ENCODE measurements at places on chromosomes 5 and 9.
A peak's percentile ranks its signal among the peaks of the same experiment; 100 is the strongest.

DNA sequence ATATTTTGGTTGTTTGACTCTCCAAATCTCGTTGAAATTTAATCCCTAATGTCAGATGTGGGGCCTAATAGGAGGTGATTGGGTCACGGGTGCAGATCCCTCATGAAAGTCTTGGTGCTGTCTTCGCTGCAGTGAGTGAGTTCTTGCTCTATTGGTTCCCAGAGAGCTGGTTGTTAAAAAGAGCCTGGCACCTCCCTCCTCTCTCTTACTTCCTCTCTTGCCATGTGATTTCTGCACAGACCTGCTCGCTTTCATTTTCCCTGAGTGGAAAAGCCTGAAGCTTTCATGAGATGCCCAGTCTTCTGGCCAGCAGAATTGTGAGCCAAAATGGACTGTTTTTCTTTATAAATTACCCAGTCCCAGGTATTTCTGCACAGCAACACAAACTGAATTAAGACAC, 221.6 kb downstream of the MAT2B start:
- DNase-seq = no peak

- no peak for DNase-seq
Observed at GRCh38 chr5:107513337-107514085, 157.2 kb downstream of the EFNA5 start.

GRCh38 chr9:99867536-99867935, 38.9 kb upstream of the STX17 start:
- DNase-seq = no peak

DNA sequence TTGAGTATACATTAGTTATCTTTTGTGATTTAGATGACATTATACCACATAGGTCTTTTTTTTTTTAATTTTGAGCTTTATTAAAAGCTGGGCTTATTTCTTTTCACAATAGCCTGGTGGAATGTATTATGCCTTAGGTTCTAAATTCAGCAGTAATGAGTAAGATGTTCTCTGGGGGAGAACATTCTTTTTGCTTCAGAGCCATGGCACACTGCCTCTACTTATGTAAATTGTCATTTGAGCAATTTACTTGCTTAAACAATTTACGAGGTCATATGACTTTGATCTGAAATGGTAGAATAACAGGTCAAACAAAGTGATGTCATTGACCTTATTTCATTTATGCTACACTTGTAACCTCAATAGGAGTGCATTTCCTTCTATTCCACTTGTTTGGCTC, 154.2 kb downstream of the FOCAD start:
- DNase-seq = no peak

- DNase-seq = no peak
Observed at GRCh38 chr5:126519637-126520592, 75.1 kb downstream of the ALDH7A1 start.

DNA sequence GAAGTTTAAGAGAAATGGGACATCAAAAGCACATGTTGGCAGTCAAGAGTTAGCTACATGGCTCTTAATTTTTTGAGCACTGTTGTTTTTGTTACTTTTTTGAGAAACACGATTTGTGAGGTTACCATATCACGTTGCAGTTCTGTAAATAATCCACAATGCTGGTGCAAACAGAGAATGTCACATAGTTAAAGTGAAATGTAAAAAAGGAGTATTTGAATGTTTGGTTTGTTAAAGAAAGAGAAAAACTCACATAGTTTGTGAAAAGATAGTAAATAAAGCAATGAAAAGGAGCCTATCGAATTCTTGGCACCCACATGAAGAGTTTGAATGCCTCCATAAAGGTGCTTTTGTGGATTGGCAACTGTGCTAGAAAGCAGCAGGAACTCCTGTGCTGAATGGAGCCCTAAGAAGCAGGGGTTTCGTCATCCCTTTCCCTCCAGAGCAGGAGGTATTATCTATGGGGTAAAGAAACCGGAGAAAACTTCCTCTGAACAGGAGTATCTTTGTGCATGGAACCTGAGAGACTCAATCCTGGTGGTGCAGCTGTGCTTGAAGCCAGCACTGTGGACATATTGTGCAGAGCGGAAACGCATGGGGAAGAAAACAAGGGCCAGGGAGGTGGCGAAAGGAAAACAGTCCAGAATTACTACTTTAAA, 148.5 kb upstream of the OTULINL start:
- no peak for DNase-seq

GRCh38 chr5:139633295-139634027, 14.7 kb upstream of the CXXC5 start:
- DNase-seq = peak; percentile 42

DNA sequence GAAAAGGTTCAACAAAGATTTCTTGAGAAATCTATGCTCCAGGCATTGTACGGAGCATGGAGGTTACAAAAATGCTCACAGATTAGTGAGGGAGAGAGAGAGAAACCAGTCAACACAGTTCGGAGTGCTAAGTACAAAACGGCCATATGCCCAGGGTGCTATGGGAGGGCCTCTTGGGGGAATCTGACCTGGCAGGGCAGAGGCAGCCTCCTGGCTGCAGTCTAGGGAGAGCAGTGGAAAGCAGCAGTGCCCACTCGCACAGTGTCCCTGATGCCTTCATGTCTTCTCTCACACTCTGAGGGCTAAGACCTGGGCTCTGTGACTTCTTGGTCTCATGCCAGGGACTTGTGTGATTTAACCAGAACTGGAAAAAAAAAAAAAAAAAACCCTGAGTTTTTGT, 29.8 kb upstream of the SMC5 start:
- no peak for DNase-seq

- no peak for DNase-seq
Observed at GRCh38 chr9:86126998-86127972, 27.9 kb upstream of the GOLM1 start.

DNA sequence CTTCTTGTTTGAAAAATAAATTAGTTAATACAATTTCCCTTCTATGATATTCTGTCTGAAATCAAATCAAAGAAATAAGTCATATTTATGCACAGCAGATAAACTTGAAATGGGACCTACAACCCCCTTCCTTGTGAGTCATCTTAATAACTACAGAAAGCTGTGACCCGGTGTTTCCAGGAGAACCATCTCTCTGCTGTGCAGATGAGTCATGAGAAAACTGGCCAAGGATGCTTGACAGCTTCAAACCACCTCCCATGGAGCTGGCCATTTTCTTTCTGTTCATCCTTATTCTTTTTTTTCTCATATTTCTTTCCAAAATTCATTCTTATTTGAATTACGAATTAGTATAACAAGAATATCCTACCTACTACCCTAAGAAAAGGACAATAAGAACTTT, 43.4 kb upstream of the NR4A3 start:
- no peak for DNase-seq

DNA sequence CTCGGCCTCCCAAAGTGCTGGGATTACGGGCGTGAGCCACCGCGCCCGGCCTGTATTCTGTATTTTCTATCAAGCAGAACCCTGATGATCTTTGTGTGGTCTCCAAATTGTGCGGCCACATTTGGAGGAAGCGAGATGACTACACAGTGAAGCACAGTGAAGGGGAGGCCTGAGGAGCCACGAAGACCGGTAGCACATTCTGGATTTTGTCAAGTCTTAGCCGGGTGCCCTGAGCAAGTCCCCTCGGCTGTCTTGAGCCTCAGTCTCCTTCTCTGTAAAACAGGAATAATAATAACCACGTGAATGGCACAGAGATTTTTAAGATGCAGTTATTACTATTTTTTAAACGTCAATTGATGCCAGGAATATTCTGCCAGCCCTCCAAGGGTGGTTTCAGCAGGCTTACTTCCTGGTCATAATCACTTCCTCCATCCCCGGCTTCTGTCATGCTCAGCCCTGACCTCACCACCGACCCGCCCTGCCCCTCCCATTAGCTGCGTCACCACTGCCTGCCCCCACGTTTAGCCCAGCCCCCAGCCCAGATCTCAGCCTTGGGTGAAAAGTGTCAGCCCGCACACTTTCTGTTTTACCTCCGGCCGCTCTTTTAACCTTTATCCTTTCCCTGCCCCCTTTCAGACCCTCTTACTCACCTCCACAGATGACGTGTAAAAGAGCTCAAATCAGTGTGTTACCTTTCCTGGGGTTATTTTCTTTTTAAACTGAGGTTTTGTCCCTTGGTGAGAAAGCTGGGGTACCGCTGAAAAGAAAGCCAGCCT, 27.0 kb upstream of the ERGIC1 start:
- no peak for DNase-seq

GRCh38 chr5:126129431-126129830, 293.8 kb upstream of the GRAMD2B start:
- DNase-seq = no peak

DNA sequence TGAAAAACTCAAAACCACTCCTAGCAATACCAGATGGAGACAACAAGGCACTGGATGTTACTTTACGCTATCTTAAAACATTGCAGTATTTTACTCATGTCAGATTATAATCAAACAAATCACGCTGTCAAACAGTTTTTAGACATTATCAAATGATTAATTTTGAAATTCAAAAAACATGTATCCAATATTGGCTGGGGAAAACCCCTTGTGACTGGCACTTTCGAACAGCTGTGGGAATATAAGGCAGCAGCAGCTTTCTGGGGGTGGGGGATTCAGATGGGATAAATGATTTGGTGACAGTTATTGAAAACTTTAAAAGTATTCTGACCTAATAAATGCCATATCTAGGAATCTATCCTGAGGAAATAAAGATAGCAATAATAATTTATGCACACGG, 28.7 kb downstream of the ELL2 start:
- DNase-seq = no peak

- DNase-seq = no peak
Observed at GRCh38 chr5:79474367-79475151, 39.4 kb downstream of the HOMER1 start.

- no peak for DNase-seq
Observed at GRCh38 chr5:160272889-160273288, 39.5 kb downstream of the CCNJL start.

DNA sequence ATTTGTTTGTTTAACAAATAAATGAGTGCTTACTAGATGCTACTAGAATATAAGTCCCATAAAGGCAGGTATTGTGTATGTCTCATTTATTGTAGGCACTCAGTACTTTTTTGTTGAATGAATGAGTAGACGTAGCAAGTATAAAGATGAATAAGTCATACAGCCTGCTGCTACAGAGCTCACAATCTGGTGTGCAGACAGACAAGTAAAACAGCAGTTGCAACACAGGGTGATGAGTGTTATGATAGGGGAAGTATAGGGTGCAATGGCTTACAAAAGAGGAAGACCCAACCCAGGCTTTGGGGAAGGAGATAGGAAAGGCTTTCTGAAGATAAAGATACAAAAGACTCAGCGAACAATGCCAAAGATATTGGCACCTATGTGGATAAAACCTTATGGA, 47.7 kb downstream of the SH3RF2 start:
- DNase-seq = no peak

Data from nucleus accumbens (tissue), 56 donors.